T follicular helper cell (primary cell): ENCODE measurements at places on chromosomes 2 and 18.

GRCh38 chr2:156356014-156356754 lies 23.7 kb upstream of the NR4A2 start:
- DNase-seq, result no peak

DNA sequence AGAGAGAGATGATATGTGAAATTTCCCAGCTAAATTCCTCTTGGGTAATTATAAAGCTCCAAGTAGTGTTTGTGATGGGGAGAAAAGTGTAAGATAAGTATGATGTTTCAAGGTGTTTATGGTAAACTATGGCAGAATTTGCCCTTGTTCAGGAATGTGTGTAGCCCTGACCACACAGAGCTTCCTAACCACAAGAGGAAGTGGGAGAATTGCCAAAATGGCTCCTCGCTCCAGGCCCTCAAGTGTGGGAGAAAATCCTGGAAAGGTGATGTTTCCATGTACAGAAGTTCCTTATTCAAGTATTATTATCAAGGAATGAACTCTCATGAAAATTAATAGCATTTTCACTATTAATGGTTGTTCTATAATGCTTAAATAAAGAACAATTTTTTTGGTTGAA lies 878.3 kb downstream of the TDRD15 start:
- DNase-seq, result no peak

DNA sequence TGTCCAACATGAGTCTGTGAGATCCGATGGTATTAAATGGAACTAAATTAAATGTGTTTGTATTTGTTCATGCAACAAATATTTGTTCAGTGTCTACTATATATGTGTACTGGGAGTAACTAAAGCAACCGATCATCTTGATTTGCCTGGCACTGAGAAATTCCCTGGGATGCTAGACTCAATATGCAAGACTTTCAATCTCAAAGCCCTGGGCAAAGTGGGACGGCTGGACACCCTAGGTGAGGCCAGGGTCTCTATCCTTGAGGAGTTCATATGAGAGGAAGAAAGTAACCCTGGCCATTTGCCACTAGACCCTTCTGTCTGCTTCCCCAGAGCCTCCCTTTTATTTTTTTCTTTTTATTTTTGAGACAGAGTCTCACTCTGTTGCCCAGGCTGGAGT lies 44.0 kb upstream of the HPCAL1 start:
- no peak for DNase-seq

DNA sequence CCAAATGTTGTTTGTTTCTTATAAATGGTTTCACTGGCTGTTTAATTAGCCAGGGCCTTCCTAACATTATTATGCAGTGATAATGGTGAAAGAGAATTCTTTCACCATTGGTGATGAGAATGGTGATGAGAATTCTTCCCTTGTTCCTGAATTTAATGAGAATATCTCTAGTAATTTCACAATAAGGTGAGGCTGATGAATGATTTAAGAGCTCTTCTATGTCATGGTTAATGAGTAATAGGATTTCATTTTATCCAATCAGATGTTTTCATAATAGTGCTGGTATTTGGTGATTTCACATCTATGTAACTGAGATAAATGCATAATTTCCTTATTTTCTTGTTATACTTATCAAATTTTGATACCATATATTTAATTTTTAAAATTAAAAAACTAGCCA lies 535.7 kb upstream of the ZEB2 start:
- DNase-seq, result no peak

- DNase-seq, result no peak
Observed at GRCh38 chr18:519019-519879, 18.7 kb upstream of the COLEC12 start.

GRCh38 chr18:47215554-47216138 lies 35.8 kb downstream of the SKOR2 start:
- DNase-seq, result no peak

- DNase-seq, result no peak
Observed at GRCh38 chr2:158912112-158912511, 56.3 kb upstream of the TANC1 start.

DNA sequence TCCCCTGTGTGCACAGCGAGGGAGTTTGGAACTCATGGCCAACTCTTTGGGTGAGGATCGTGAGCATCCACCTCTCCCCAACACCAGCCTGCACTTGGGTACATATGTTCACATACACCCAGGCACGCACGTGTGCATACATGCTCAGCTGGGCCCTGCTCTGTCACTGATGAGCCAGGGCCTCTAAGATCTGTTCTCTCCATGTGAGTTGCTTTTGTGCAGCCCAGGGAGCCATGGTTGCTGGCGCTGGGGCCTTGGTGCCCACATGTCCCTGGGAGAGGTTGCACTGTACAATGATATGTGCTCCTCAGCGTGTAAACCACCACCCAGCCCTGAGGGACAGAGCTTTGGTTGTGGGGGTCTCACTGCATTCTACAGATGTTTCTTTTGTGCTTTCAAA lies 44.1 kb downstream of the KLHL29 start:
- DNase-seq, result no peak

DNA sequence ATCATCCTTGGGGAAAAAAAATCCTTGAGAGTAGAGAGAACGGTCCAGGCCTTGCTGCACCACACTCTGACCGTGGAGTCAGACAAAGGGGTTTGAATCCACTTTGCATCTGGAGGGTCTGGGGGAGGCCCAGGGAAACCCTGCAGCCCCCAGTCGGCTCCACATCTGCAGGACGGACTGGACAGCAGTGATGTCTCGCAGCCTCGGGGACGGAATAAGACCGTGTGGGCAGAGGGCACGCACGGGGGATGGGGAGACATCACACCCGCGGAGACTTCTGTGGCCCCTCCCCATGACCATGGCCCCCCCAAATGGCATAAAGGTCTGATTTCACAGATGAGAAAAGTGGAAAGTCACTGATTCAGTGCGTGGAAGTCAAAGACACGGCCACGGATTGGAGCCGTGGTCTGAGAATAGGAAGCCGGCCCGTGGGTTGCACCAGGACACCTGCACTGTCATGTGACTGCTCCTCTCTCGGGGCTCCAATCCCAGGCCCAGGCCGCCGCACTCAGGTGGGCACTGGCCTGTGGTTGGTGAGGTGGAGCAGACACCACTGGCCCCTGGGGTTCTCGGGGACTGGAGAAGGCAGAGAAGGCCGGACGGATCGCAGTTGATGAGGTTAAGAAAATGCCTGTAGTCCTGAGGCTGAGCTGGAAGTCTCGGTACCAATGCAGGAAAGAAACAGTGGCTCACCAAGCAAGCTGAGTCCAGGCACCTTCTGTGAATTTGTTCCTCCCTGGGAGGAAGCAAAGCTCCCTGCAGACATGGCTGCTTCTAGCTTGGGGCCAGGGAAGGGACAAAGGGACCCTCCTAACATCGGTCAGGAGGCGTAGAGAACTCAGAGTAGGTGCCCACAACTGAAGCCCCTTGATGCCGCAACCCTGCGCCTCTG lies 61.8 kb downstream of the RTP5 start:
- DNase-seq, result no peak

DNA sequence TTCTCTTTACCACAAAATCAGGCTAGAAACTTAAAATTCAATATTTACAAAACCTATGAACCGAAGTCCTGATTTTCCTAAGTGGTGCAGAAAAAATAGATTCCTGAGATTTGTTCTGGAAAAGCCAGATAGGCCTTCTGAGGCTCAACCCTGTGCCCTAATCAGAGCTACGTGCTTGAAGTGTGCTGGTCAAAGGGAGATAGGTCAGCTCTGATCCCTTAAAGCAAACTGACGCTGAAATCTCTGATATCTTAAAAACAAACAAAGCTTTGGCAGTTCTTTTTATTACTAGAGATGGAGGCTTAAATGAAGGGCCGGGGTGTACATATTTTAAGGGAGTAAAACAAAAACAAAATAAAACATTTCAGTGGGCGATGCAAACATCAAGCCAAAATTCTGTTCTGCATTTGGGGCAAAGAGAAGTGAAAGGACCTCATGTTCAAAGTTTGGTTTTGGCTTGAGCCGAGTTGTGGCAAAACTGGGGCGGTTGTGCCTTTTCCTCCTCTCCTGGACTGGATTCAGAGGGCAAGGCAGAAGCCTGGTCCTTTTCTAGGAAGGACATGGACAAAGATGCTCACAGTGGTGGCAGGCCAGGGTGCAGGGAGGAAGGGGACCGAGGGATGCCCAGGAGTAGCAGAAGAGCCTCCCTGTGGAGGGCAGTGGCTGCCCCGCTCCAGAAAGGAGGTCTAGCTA lies 295.0 kb downstream of the CDCA7 start:
- no peak for DNase-seq

GRCh38 chr2:11196246-11196645 lies 41.0 kb downstream of the SLC66A3 start:
- DNase-seq, result no peak

GRCh38 chr2:212737392-212738172 lies 199.0 kb upstream of the ERBB4 start:
- DNase-seq, result no peak

DNA sequence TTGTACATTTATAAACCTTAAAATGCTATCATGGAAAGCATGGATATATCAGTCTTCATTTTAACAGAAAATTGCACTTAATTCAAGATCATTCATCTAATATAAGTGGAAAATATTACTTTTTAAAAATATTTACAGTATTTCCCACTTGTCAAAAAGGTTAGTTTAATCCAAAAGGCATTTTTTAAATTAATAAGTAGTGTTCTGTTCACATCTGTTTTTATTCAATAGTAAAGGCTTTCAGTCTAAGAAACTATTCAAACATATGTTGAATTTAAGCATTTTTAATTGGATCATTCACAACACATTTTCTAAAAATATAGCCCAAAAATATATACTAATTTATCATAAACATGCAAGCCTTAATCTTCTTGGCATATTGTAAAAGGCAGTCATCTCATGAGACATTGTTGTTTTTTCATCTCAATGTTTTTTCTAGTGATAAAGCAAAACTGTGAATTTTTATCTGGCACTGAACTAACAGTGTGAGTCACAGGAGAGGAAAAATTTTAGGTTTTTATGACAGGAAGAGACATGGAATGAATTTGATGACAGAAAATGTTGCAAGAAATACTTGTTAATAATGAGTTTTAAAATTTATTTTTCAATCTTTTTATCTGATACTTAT lies 1642.5 kb upstream of the TMEFF2 start:
- no peak for DNase-seq

- no peak for DNase-seq
Observed at GRCh38 chr2:62662554-62662953, 43.0 kb upstream of the EHBP1 start.

GRCh38 chr2:23283653-23284052 lies 101.3 kb upstream of the KLHL29 start:
- DNase-seq, result no peak

- no peak for DNase-seq
Observed at GRCh38 chr2:197398913-197399312, 35.9 kb downstream of the SF3B1 start.

DNA sequence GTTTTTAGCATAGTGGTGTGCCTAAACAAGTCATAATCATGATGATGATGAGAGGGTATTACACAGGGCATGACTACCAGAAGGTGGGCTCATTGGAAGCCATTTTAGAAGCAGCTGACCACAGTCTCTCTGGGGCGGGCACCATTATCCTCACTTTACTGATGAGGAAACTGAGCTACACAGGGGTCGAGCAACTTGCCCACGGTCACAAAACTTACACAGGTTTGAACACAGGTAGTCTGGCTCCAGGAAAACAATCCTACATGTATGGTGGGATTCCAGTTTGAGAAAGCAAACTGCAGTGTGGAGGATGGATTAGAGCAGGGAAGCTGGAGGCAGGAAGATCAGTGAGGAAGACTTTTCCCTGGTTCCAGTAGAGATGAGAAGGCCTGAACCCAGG lies 6.2 kb downstream of the RHOB start:
- DNase-seq, result no peak

- no peak for DNase-seq
Observed at GRCh38 chr2:234979204-234980167, 27.7 kb downstream of the SH3BP4 start.

GRCh38 chr2:241811201-241811951 lies 2.4 kb downstream of the NEU4 start:
- no peak for DNase-seq

DNA sequence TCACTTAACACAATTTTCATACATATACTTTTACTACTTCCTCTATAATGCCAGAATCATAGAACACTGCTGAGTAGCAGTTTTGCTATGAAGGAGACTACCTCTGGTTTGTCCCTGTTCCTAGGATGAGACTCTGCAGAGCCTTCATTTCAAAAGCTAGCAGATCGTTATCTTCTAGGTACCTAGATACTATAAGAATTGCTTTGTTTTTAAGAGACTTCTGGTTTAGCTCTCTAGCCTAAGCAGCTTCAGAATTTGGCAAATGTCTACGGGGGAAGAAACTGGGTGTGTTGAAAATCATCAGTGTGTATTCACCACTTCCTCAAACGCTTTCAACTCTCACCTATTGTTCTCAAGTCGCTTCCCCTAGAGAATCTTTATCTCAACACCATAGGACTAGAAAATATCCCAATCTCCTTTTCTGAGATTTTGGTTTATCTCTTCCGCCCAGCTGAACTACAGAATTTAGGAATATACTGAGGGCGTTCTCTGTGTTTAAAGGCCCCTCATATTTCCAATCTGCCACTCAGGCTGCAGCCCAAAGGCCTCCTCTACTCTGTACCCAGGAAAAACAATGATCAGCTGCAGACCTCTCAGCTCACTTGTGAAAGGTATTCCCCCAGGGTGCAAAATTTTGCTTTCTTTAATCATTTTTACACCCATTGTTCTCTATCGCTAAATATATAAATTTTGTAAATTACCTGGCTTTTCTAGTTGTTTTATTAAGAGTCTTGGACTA lies 28.7 kb downstream of the SMAD2 start:
- no peak for DNase-seq

- no peak for DNase-seq
Observed at GRCh38 chr2:49753344-49753985, 599.1 kb upstream of the FSHR start.

- DNase-seq, result no peak
Observed at GRCh38 chr2:144770616-144771230, 250.8 kb upstream of the ZEB2 start.

DNA sequence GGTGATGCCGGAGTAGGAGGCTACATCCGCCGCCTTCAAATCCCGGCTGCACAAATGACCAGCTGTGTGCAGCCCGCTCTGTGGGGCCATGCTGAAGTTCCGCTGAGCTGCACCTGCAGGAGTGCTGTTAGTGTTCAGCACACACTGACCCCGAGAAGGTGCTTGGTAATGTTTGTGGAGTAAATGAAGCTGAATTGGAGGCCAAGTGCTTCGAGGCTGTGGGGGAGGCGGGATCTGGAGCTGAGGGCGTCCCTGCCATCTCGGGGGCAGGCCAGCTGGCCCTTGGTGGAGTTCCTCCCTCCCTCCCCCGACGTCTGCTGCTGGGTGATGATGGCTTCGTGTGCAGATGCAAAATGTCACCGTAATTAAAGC lies 23.2 kb downstream of the KCNF1 start:
- DNase-seq, result no peak

DNA sequence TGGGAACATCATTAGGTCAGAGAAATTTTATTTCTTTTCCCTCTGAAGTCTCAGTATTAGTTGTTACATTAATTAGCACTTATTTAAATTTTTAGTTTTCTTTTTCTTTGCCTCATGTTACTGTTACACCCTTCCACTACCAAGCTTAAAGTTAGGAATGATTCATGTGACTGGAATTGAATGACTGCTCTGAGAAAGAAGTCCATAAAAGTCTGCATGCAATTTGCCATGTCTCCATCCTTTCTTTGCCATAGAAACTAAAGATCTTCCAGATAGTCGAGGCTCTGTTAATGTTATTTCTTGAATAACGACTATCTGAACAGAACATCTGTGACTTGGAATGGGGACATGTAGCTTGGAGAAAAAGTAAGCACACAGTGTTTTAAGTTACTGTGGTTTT lies 1269.8 kb upstream of the PIK3C3 start:
- DNase-seq, result no peak

- no peak for DNase-seq
Observed at GRCh38 chr2:37026050-37026449, 58.1 kb downstream of the HEATR5B start.
